GM23338 (cell line): ENCODE measurements at places on chromosomes 5 and 9. TPM values are rescaled to one million over a fixed set of nuclear protein-coding genes. Genes with fewer than 3 reads are reported as not detected.

ENDOG gene
- 14.6 and 23.5 TPM in 2 replicates for total RNA-seq

PKD2L2 gene
- total RNA-seq = not detected in 2 replicates

- H3K27me3 ChIP-seq = no peaks in the 10 kb centered on the region
- H3K36me3 ChIP-seq = no peaks in the 10 kb centered on the region
- H3K4me1 ChIP-seq = peaks cover 11% of the 10 kb centered on the region
- no peak overlapping the region for H3K27ac ChIP-seq
- DNase-seq = no peak
- no peak overlapping the region for H3K4me3 ChIP-seq
Measured at GRCh38 chr9:19193029-19193324, 37.5 kb upstream of the DENND4C start.

C9 gene
- 2.8 TPM in 1 of 2 replicates, not detected in the other for total RNA-seq

DNA sequence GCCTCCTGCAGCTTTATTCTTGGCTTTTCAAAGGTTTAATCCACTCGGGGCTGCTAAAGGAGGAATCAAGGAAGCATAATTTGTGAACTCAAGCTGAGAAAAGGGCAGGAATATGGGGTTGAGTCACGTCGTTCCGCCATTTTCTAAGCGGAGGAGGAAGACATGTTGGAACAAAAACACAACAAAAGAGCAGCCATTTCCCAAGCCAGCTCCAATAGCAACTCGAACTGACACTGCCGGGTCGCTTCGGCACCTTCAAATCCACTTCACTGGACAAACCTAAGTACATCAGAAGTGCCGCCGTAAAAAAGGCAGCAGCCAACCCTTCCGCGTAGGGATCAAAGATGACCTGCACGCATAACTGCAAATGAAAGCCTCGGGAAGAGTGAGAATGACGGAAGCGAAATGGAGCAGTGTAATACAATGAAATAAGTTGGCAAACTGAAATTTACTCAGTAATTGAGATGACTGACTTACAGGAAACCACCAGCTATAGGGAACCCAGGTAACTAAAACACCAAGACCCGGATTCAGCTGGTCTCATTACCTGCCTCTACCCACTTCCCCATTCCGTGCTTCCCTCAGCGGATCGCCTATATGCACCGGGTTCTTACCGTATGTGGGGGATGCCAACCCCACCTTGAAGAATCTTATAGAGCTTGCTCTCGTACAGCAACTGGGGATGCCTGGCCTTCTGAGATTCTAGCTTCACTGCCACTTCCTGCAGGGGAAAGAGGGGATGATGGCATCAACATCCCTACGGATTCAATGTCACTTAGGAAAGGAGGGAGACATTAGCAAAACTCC, 1.6 kb downstream of the CSNK1A1 start:
- H3K27ac ChIP-seq = peak overlapping the region; percentile 91
- H3K4me1 ChIP-seq = peaks cover 38% of the 10 kb centered on the region
- peak overlapping the region; percentile 96 for H3K4me3 ChIP-seq
- H3K27me3 ChIP-seq = no peaks in the 10 kb centered on the region

MTAP gene
- total RNA-seq = 70.0 and 71.8 TPM in 2 replicates

PCDHB13 gene
- total RNA-seq = 2.4 and 3.5 TPM in 2 replicates

DNA sequence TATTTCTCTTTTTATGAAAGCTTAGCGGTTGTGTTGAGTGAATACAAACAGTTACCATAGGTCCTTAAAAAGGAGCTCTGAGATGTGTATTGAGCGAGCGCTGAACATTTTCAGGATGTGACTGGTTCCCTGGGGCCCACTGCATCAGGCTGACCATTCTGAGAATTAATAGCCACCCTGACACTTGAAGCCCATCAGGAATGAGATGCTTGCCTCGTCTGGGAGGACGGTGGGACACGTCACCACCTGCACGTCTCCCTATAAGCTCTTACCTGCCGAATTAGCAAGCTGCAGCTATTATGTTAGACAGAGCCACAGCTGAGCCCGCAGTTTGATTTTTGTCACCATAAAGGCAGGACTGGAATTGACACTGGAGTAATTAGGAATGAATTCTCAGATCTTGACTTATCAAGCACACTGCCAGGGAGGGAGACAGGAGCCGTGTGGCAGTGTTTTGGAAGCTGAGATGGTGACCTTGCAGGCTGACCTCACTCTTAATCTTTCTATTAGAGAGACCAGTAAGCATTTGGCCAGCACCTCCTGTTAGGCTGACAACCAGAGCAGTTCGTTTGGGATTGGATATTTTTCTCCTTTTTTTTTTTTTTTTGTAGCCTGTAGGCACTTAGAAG, 373.1 kb upstream of the WWC1 start:
- no peak overlapping the region for H3K27ac ChIP-seq
- no peak overlapping the region for H3K4me3 ChIP-seq
- peaks cover 16% of the 10 kb centered on the region; the same call in 1 of the 2 replicates for H3K4me1 ChIP-seq
- H3K36me3 ChIP-seq = no peaks in the 10 kb centered on the region

DNA sequence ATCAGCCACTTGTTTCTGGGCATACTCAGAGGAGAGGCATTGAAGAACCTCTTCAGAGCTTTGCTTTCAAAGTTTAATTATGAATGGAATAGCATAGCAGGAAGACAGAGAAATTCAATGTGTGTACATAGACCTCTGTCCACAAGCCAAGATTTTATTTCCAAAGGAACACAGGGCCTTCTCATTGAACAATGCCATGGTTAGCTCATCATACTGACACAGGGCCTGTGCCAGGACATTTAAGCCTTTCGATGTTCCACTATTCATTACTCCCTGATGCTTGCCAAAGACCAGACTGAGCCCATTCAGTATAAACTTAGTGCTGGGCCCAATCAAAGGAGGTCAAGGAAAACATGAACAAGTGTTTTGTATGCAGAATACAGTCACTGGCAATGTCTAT, 280.8 kb downstream of the FBXL17 start:
- no peak overlapping the region for H3K27ac ChIP-seq
- H3K4me1 ChIP-seq = peaks cover 26% of the 10 kb centered on the region
- no peaks in the 10 kb centered on the region for H3K36me3 ChIP-seq
- no peak overlapping the region for H3K4me3 ChIP-seq

DNA sequence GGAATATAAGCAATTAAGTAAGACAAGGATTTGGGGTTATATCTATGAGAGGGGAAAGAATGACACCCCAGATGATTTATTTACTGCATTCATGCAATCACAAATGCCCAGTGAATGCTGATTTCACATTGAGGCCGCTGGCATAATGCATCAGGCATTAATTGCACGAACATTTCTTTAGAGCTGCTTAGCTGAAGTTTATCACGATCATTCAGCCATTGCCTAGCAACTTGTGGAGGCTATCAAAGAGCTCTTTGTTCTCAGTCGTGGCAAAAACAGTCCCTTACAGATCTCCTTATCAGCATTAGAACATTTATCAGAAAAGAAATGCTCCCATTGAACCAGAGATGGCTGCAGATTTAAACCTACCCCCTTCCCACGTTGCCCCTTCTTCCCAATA, 88.7 kb upstream of the PRRC1 start:
- H3K4me1 ChIP-seq = no peaks in the 10 kb centered on the region
- H3K27ac ChIP-seq = no peak overlapping the region
- H3K36me3 ChIP-seq = no peaks in the 10 kb centered on the region
- no peaks in the 10 kb centered on the region for H3K27me3 ChIP-seq
- no peak for DNase-seq

SPINK4 gene
- total RNA-seq = not detected in 2 replicates

DNA sequence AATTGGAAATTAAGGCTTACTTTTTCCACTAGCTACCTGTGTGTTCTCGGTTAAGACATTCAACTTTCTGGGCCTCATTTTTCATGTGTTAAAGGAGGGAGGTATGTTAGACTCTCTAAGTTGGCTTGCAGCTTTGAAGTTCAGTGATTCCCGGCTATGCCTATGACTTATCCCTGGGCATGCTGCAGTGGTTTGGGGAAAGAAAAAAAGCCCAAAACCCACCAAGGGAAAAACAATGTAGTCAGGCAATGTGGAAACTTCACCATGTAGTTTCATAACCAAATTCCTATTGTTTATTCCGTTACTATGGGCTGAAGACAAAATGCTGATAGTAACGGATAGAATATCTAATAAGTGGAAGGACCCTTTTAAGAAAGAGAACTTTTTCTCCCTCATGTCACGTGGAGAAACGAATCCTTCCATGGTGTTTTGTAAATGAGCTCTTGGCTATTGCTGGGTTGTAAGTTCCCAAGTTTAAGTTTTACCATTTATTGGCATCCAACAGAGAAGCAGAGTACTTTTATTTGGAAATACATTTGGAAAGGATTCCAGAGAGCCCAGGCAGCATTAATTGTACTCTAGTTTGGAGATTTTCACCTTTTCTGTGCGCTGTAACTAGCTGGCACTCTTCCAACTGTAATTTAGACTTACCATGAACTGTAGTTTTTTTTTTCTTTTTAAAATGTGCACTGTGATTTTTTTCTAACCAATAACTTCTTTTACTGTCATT, 84.9 kb upstream of the MPDZ start:
- H3K36me3 ChIP-seq = no peaks in the 10 kb centered on the region
- peaks cover 24% of the 10 kb centered on the region for H3K4me1 ChIP-seq
- H3K27me3 ChIP-seq = no peaks in the 10 kb centered on the region
- DNase-seq = no peak
- H3K4me3 ChIP-seq = no peak overlapping the region
- no peak overlapping the region for H3K27ac ChIP-seq

GRCh38 chr9:117354997-117355396, 59.9 kb downstream of the ASTN2 start:
- H3K27me3 ChIP-seq = no peaks in the 10 kb centered on the region
- H3K4me1 ChIP-seq = no peaks in the 10 kb centered on the region
- DNase-seq = no peak
- H3K4me3 ChIP-seq = no peak overlapping the region
- H3K27ac ChIP-seq = no peak overlapping the region

DNA sequence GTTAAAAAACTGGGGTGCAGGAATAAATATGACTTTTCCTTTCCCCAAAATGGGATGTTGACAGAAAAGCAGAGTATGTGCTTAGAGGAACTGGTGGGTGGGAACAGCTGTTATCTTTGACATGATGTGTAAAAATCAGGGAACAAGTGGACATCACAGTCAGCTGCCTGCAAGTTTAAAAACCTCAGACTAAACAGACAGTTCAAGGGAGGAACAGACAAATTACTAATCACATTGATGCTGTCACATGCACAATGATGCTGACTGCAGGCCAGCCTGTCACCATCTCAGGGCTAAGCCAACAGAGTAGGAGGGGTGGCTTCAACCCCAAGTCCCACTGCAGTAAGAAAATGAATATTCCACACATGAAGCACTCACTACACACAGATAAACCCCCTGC, 38.2 kb upstream of the UBAP2 start:
- H3K36me3 ChIP-seq = peaks cover 26% of the 10 kb centered on the region
- H3K4me3 ChIP-seq = no peak overlapping the region
- H3K4me1 ChIP-seq = no peaks in the 10 kb centered on the region
- no peak overlapping the region for H3K27ac ChIP-seq
- H3K27me3 ChIP-seq = no peaks in the 10 kb centered on the region
- no peak for DNase-seq

SHB gene
- total RNA-seq = 8.4 and 14.0 TPM in 2 replicates

DMRT3 gene
- total RNA-seq = not detected in 2 replicates

DNA sequence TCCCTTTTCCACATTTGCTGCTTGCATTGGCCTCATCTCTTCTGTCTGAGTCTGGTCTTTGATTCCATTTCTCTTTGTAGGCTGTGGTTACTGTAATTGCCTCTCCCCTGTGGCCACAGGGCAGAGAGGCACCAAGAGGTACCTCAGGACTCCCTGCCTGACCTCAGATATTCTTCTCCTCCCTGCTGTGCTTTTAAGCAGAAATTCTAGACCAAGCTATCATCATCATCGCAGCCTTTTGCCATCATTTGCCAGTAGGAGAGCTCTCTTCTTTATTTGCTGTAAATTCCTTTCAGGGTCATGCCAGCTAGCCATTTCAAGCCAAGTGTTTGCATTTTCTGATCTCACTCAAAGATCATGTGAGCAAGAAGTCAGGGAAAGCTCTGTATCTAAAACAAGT, 369.6 kb downstream of the ICE1 start:
- H3K27ac ChIP-seq = no peak overlapping the region
- no peaks in the 10 kb centered on the region for H3K36me3 ChIP-seq
- H3K27me3 ChIP-seq = no peaks in the 10 kb centered on the region
- no peak for DNase-seq

DNA sequence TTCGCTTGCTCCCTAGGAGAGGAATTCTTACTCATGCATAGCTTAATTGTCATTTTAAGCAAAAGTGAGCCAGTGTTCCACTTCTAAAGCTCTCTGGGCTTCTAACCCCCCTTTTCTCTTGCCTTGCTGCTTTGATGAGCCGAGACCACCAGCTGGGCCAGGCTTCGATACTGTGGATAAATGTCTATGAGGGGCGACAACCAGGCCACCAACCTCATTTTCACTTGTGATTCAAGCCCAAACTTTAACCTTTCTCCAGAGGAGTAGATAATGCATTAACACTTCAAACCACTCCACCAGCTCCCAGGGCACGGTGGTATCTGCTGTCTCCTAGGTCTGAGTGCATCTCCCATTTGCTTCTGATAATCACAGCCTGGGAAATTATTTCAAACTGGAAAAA, 205.6 kb downstream of the PSAT1 start:
- no peak overlapping the region for H3K27ac ChIP-seq
- H3K27me3 ChIP-seq = no peaks in the 10 kb centered on the region
- peaks cover 7% of the 10 kb centered on the region; the same call in 1 of the 2 replicates for H3K4me1 ChIP-seq
- peak; percentile 11 for DNase-seq
- H3K4me3 ChIP-seq = no peak overlapping the region

DNA sequence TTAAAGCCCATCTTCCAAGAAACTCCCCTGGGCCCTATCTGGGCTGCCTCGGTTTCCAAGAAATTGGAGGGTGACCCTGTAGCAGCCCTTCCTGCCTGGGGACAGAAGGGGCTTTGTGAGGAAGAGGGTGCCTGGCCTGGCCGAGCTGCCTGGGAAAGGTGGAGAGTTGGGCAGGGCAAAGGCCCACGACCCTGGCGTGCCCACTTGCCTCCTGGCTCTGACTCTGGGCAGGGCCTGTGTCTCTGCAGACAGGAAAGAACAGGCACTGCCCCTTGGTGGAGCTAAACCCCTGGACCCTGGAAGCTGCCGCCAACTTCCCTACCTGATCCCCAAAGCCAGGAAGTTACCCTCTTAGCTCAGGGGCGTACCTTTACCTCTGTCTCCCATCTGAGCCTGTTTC, 149.3 kb downstream of the RGS3 start:
- H3K36me3 ChIP-seq = no peaks in the 10 kb centered on the region
- no peaks in the 10 kb centered on the region for H3K27me3 ChIP-seq
- no peak overlapping the region for H3K4me3 ChIP-seq
- no peak for DNase-seq
- H3K27ac ChIP-seq = no peak overlapping the region

- H3K4me3 ChIP-seq = no peak overlapping the region
- no peaks in the 10 kb centered on the region for H3K27me3 ChIP-seq
- H3K36me3 ChIP-seq = no peaks in the 10 kb centered on the region
- no peak overlapping the region for H3K27ac ChIP-seq
- no peaks in the 10 kb centered on the region for H3K4me1 ChIP-seq
Measured at GRCh38 chr5:983238-983524, 25.4 kb upstream of the NKD2 start.

DNA sequence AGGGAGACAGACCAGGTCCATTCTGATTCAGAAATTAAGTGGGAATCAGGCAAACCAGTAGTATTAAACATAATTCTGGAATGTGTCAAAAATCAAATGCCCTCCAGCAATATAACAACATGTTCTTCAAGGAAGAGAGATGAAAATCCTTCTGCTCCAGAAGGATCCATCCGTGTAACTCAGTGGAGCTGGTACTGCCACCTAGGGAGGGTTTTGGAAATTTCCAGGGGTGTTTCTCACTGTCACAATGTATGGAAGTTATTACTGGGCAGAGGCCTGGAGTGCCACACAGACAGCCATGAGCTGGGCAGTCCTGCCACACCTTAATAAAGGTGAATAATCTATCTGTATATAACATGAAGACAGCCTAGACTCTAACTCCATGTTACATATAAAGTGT, 87.5 kb downstream of the TTLL11 start:
- peak; percentile 27 for DNase-seq
- no peaks in the 10 kb centered on the region for H3K27me3 ChIP-seq
- H3K4me1 ChIP-seq = peaks cover 11% of the 10 kb centered on the region
- no peak overlapping the region for H3K27ac ChIP-seq

PCDHB5 gene
- 37.7 and 49.7 TPM in 2 replicates for total RNA-seq
